NT2/D1 (cell line): ENCODE measurements at places on chromosomes 4 and X.

DNA sequence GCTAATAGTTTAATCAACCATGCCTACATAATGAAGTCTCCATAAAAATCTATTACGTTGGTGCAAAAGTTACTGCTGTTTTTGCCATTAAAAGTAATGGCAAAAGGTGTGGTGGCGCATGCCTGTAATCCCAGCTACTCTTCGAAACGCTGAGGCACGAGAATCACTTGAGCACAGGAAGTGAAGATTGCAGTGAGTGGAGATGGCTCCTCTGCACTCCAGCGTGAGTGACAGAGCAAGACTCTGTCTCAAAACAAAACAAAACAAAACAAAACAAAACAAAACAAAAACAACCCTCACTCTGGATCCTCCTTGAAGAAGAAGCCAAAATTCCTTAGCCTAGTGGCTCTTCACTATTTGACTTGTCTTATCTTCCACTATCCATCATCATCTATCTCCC, 78.0 kb downstream of the MSN start:
- no peak for DNase-seq

DNA sequence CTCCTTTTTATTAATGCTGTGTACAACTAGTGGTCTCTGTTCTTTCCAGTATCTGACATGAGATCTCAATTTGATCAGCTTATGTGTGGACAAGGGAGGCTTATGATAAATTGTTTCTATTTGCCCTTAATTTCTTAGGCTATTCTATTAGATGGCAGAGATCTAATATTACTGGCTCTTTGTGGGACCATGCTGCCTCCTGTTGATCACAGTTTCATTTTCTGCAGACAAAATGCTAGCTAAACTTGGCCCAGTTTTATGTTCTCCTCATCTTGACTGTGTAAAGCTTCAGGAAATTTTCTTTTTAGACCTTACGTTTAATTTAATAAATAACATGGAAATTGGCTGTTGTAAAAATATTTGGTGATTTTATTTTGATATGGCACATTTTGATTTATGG, 627.1 kb upstream of the AADAT start:
- no peak for DNase-seq

- DNase-seq: no peak
These were observed 117.9 kb downstream of the CPZ start for GRCh38 chr4:8710416-8710815.

DNA sequence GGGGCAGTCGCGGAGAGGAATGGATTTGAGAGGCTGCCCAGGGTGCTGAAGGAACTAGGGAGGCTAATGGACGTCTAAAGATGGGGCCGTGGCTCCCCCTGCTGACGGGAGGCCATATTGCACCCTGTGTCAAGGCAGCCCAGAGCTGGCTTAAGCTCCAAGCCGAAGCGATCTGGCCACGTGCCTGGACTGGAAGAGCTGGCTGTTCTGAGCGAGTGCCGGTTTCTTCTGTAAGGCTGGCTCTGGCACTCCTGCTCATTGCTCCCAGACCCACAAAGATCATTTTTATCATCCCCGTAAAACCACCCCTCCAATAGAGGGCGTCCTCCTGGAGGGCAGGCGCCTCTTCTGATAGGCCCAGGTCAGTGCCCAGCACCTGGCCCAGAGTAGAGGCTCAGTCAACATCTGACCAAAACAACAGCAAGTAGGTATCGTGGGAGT, 5.6 kb downstream of the PNCK start:
- DNase-seq: no peak

GRCh38 chr4:138409670-138410069, 167.5 kb upstream of the SLC7A11 start:
- no peak for DNase-seq

DNA sequence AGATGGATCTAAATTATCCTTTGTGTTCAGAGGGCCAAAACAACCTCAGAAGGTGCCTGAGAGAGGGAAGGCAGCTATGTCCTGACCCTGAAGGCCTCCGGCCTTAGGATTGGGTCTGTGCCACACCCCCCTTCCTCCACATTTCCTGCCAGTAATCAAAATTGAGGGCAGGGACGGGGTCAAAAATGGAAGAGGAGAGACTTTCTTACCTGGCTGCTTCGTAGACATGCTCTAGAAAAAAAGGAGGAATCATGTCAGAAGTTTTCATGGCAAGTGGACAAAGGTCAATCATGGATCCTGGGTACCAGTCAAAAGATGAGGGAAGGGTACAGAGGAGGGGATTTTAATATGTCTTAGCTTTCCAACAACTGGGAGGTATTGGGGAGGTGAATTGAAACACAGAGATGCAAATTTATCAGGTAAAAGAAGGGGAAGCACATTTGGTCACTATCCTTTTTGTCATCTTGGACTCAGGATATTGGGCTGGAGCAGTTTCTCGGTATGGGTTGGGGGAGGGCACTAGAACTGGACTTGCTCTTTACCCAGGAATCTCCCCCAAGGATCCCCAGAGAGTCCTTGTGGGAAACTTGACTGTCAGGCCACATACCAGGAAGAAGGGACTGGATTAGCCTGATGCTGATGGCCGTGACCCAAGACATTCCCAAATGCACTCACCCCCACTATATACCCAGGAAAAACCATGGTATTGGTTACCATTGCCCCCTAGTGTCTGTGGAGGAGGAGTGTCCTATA, 17.1 kb downstream of the VSIG4 start:
- DNase-seq: peak; percentile 27

DNA sequence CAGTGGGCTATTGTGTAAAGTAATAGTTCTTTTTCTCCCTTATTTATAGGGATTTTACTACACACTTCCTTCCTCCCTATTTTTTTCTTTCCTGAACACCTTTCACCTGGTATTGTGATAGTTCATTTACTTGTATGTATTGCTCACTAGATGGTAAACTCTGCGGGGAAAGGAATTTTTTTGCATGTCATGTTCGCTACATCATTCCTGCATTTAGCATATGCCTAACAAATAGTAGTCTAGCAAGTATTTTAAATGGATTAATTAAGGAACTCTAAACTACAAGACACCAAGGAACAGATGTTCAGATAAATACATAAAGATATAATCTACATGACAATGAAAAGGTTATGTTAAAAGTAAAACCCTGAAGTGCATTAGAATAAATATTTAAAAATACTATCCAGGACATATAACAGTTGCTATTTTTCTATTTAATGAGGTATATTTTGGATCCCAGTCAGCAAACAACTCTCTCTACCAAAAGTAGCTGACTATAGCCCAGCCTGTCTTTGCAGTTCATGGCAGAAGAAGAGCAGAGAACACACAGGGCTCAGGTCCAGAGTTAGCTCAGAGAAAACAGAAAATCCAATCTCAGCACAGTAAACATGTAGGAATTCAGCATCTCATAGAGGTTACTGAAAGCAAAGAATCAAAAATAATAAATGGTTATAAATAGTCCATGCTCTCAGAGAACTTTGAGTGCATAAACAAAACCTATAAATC, 87.8 kb downstream of the PACRGL start:
- no peak for DNase-seq

DNA sequence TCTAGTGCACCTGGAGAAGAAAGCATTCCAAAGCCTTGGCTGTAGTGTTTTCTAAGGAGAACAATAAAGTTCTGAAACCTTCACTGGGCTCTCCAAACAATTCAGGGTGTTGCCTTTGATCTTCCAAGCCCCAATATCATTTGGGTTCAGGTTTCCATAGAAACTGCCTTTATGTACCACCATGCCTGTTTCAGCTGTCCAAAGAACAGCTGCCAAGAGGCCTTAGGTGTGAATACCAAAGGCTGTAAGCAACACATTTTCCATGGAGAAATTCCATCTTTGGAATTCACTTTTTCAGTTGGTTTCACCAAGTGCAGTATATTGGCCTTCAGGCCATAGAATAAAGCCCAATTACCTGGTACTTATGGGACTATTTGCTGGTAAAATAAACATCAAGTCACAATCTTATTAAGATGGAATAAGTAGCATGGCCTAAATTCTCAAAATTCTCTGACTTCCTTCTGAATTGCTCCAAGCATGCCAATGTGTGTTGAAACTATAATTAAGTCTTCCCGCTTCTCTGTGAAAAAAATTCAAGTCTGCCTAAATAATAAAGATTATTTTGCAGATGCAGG, 61.9 kb downstream of the COX18 start:
- DNase-seq: no peak

DNA sequence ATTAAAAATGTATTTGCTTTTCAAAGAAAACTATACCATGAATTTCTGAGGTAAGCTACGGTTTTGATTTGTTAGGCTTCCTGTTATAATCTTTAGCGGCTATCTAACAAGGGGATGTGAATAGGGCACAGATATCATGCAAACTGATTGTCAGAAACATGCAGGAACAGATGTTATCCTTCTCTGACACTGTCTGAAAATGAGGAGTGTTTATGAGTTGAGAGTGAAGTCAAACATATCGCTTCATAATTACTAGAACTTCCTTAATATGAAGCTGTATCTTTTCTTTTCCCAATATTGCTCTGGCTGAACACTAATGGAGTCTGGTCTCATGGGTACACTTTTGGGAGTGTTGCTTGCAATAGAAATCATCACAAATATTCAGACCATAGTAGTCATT, 16.3 kb upstream of the SULT1B1 start:
- no peak for DNase-seq

DNA sequence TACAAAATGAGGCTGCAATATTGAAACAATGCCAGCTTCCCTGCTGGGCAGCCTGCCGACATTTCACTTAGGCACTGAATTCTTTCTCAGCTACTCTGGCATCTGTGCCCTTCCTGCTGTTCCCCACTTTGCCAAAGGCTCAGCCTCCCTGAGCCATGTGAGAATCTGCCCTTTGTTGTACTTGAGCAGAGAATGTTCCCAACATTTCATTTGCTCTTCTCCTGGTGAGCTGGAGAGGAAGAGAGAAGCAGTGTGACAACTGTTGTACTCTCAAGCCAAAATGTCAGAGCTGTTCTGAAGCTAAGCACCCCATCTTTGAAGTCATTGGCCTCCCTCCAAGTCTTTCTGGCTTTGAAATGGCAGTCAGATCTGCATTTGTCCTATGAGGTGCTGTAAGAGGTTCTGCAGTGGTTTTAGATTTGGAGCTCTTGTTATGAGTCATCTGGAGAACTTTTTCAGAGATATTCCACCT, 32.5 kb downstream of the LANCL3 start:
- DNase-seq: no peak

DNA sequence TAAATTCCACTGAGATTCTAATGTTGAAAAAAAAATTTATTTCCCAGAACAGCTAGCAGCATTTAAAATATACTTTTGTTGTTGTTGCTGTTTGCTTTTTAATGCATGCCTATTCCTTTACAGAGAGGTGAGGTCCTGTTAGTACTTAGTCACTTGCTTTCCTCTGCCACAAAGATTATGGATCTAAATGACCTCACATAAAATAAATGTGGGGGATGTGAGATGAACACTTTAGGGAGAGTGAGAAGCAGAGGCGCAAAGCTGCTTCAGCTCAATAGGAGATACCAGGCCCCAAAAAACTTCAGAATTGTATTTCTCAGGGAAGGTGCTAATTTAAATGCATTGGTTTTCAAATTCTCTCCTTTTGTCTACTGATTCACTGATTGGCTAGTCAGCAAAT, 4.0 kb downstream of the LDB2 start:
- DNase-seq: no peak

- no peak for DNase-seq
These were observed 139.1 kb downstream of the ARX start for GRCh38 chrX:24876530-24877287.

- no peak for DNase-seq
These were observed 113.1 kb upstream of the INPP4B start for GRCh38 chr4:142959173-142959572.

DNA sequence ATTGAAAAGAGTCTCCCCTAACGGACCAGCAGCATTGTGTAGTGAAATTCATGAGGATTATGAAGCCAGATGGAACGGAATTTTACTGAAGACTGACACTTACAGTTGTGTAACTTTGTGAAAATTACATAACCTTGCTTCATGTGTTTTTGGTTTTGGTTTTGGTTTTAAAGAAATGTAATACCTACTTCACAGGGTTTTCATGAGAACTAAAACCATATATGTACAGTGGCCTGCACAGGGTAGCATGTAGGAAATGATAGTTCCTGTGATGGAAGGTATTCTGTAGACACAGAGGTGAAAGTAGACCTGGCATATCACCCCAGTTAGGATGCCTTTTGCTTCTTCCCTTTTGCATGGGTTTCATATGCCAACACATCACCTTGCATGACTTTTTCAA, 247.0 kb downstream of the BANK1 start:
- DNase-seq: no peak

DNA sequence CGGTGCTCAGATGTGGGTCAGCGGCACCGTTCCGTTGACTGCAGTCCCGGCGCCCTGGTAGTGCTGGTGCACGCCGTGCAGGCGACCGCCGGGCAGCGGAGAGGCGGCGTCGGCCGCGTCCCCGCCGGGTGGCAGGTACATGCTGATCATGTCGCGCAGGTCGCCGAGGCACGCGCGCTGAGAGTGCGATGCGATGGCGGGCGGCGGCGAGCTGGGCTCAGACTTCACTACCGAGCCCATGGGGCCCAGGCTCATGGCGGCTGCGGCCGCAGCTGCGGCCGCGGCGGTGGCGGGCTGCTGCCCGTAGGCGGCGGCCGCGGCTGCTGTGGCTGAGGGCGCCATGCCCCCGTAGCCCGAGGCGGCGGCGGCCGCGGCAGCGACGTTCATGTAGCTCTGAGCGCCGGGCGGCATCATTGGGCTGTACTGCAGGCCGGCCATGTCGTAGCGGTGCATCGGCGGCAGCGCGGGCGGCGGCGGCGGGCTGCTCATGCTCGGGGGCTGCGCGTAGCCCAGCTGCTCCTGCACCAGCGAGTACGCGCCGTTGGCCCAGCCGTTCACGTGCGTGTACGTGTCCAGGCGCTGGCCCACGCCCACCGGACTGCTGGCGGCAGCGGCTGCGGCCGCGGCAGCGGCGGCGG, 1.0 kb downstream of the SOX3 start:
- DNase-seq: no peak

DNA sequence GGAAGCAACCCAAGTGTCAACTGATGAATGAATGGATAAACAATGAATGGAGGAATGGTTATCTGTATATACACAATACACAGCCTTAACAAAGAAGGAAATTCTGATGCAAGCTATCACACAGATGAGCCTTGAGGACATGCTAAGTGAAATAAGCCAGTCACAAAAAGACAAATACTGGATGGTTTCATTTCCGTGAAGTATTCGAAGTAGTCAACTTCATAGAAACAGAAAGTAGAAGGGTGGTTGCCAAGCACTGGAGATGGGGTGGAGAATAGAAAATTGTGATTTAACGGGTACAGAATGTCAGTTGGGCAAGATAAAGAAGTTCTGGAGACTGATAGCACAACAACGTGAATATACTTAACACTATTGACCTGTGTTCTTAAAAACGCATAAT, 28.2 kb downstream of the CENPU start:
- DNase-seq: no peak

GRCh38 chrX:12139934-12140611, 1.8 kb downstream of the FRMPD4 start:
- no peak for DNase-seq

GRCh38 chr4:14790494-14790893, 211.8 kb upstream of the CPEB2 start:
- no peak for DNase-seq

GRCh38 chr4:131499141-131499873, 1649.8 kb upstream of the PCDH10 start:
- no peak for DNase-seq

DNA sequence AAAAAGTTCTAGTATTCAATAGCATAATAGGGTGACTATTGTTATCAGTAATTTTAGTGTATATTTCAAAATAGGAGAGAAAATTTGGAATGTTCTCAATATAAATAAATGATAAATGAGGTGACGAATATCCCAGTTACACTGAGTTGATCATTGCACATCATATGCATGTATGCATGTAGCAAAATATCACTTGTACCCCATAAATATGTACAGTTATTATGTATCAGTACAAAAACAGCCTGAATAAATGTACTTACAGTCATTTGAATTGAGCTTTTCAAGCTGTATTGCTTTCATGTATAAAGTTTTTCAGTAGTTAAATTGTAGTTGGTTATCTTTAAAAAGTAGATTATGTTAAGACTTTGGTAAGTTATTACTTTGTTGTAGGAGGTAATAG, 12.6 kb downstream of the CISD2 start:
- no peak for DNase-seq
